ENCODE measurements at places on chromosomes 5 and 9. TPM values are rescaled to one million over a fixed set of nuclear protein-coding genes. Genes with fewer than 3 reads are reported as not detected.

- DNase-seq, result no peak
Observed at GRCh38 chr5:59099270-59099994, 516.6 kb downstream of the RAB3C start.

PCDHA9 gene
- not detected for total RNA-seq

GRCh38 chr9:137173796-137174664, 2.2 kb upstream of the TMEM210 start:
- DNase-seq, result no peak

- DNase-seq, result no peak
Observed at GRCh38 chr9:121234832-121235161, 33.1 kb upstream of the RAB14 start.

Data from heart left ventricle (tissue), 16 donors.